Fibroblast of skin of right biceps (primary cell): ENCODE measurements at places on chromosomes 2 and 18.

- no peak for DNase-seq
These were observed 112.0 kb upstream of the STPG4 start for GRCh38 chr2:47266939-47267710.

- DNase-seq, result no peak
These were observed 19.2 kb downstream of the GPR75 start for GRCh38 chr2:53840580-53840979.

- no peak for DNase-seq
These were observed 79.1 kb upstream of the KLHL14 start for GRCh38 chr18:32851936-32852335.

DNA sequence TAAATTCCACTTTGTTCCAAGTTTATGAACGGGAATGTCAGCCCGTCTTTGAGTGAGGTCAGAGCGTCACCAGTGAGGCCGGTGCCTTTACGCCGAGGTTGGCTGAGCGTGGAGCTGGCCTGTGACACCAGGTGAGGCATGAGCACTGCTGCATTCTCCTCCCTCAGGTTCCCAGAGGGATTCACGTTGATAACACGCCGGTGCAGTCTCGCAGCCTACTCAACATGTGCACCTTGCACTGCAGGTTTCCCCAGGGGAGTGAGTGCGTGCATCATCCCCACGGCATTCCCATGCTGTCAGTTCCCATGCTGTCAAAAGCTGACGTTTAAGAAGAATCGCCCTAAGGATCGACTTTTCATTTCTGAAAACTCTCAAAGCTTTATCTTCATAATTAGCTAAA is 213.3 kb downstream of the LDLRAD4 start:
- DNase-seq, result no peak

GRCh38 chr2:191150230-191150599 is 579 bp downstream of the STAT4 start:
- no peak for DNase-seq
